Naive thymus-derived CD8-positive, alpha-beta T cell (primary cell): ENCODE measurements at places on chromosomes 1 and 21. TPM values are rescaled to one million over a fixed set of nuclear protein-coding genes. Genes with fewer than 3 reads are reported as not detected.
A peak's percentile ranks its signal among the peaks of the same experiment; 100 is the strongest.

- DNase-seq, result no peak
Measured at GRCh38 chr21:36423771-36424433, 38.7 kb downstream of the CHAF1B start.

DNA sequence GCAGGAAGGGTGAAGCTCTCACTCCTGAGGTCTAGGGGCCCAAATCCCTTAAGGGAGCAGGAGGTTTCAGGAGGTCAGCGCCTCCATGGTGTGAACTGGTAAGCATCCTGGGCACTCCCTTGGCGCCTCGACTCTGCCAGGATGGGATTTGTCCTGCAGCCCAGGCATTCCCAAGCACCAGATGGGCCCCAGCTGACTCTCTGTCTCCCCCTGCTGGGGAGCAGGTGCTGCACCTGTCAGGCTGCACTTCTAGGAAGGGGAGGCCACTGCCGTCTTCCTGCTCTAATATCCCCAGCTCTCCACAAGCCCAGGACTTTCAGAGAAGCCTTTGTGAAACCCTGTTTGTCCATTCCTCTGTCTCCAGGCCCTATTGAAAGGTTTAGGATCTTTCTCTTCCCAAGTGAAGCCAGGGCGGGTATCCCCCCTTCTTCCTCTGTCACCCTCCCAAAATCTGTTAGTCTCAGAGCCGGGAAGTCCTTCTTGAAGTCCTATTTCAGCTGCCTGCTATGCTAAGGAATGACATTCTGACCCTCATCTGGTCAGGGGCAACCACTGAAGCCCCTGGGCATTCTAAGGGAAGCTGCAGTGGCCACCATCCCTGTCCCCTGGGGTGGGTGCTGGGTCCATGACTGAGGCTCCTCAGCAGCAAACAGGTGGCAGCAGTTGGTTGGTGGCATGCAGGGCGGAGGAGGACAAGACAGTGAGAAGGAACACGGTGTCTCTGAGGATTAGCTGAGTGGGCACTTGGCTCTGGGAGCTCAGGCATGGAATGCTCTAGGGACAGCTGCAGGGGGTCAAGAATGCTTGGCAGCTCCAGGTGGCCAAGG, 3.2 kb downstream of the MYBPH start:
- DNase-seq, result peak; percentile 16

The CLCA1 gene
- total RNA-seq, result not detected

GRCh38 chr1:37415611-37416244, 58.7 kb upstream of the ZC3H12A start:
- no peak for DNase-seq

The SNRNP40 gene
- total RNA-seq, result 76.6 TPM

DNA sequence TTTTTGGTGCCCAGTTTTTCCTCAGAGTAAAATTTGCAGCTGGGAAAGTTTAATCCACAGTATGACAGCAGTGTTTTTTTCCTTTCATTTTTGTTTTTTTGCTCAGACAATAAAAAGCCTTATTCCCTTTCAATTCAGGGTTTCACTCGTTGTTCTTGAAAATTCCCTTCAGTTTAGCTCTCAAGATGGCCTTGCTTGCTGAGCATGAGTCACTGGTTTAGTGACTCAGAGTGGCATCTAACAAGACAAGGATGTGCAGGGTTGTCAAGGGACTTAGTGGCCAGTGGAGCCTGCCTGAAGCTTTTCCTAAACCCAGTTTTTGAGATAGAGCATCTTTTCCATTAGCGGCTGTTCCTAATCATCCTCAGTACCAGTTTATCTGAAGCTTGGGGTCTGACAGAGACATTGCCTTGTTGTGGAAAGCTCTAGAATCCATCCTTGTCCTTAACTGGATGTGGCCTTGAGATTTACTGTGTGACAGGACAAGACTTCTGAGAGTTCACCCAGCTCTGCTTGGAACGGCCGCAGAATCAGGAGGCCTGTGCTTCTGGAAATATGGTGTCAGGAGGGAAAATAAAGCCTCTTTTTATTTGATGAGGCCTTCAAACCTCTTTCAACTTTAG, 48.4 kb upstream of the DNAJC6 start:
- DNase-seq, result no peak

- DNase-seq, result no peak
Measured at GRCh38 chr1:160547422-160547821, 24.4 kb upstream of the SLAMF6 start.

The OR14K1 gene
- not detected for total RNA-seq

The SLC6A17 gene
- not detected for total RNA-seq

The PBX1 gene
- 1.4 TPM for total RNA-seq

GRCh38 chr1:191261111-191261510, 783.4 kb upstream of the BRINP3 start:
- no peak for DNase-seq

DNA sequence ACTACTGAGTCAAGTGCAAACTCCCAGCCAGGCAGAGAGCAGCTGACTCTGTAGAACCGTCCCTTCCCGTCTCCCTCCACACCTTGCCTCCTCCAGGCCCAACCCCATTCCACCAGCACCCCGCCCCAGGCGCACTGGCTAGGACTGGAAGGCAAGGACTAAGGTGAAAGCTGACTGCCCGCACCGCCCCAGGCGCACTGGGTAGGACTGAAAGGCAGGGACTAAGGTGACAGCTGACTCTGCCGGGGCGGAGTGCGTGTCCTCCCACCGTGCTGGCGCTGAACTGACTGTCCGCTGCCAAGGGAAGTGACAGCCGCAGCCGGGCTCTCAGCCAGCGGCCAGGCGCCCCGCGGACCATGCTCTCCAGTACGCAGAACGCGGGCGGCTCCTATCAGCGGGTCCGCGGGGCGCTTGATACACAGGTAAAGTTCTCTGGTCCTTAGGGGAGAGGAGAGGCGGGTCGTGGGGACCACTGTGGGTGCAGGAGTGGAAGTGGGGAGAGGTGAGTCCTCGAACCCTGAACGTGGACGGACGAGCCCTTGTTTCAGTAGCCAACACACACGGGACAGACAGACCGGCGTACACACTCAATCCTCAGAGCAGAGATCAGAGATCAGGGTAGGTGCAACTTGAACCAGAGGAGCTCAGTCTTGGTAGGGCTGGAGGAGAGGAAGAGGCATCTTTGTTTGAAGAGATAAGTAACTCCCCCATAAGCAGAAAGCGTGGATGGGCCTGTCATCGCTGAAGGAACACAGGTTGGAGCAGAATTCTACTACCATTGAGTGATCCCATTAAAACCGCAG, 58.0 kb downstream of the RBM11 start:
- no peak for DNase-seq

GRCh38 chr1:187229496-187229895, 400.7 kb downstream of the PLA2G4A start:
- DNase-seq, result no peak

The RNU1-4 gene
- total RNA-seq, result 3,449 TPM

The SPOCD1 gene
- total RNA-seq, result not detected

- no peak for DNase-seq
Measured at GRCh38 chr1:36614571-36614970, 131.9 kb upstream of the CSF3R start.

The PPIE gene
- total RNA-seq, result 86.9 TPM
